ENCODE measurements at places on chromosomes 11 and 22.

DNA sequence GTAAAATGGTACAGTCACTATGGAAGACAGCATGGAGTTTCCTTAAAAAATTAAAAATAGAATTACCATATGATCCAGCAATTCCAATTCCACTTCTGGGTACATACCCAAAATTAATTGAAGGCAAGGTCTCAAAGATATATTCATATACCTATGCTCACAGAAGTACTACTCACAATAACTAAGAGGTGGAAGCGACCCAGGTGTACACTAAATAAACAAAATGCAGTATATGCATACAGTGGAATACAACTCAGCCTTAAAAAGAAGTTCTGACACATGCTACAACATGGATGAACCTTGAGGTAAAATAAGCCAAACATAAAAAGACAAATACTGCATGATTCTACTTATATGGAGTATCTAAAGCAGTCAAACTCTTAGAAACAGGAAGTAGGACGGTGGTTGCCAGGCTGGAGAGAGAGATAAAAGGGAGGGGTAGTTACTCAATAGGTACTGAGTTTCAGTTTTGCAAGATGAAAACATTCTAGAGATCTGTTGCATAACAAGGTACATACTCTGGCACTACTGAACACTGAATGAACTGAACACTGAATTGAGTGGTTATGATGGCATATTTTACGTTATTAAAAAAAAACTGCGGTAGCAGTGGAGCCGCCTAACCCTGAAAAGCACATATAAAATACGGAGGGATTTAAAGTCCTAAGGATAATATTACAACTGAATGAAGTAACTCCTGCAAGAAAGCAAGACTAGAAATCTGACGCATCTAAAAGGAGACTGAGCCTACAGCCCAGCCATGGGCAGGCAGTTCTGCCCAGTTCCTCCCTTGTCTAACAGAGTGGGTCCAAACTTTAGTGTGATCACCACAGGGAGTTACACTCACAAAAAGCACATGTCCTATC lies 12.8 kb downstream of the DGCR2 start:
- DNase-seq = no peak

GRCh38 chr11:74550991-74551753 lies 41.2 kb upstream of the POLD3 start:
- no peak for DNase-seq

- DNase-seq = no peak
Measured at GRCh38 chr11:35107861-35108260, 31.1 kb upstream of the CD44 start.

GRCh38 chr22:42127606-42128005 lies 3.0 kb downstream of the CYP2D6 start:
- no peak for DNase-seq

- DNase-seq = no peak
Measured at GRCh38 chr11:7651140-7651551, 22.2 kb downstream of the CYB5R2 start.

DNA sequence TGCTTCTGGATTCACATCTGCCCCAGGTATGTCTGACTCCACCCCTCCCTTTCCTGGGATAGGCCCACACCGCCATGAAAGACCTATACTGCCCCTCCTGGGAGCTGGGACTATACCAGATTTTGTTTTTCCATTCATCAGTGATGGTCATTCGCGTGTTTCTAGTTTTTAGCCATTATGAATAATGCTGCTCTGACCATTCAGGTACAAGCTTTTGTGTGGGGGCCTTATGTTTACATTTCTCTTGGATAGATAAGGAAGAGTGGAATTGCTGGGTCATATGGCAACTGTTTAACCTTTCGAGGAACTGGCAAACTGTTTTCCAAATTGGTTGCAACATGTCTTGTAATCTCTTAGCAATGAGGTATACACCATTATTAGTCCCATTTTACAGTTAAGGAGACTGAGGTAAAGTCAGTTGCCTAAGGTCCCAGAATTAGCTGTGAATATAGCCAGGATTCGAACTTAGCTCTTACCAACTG lies 1.2 kb upstream of the TBC1D10A start:
- DNase-seq = no peak

DNA sequence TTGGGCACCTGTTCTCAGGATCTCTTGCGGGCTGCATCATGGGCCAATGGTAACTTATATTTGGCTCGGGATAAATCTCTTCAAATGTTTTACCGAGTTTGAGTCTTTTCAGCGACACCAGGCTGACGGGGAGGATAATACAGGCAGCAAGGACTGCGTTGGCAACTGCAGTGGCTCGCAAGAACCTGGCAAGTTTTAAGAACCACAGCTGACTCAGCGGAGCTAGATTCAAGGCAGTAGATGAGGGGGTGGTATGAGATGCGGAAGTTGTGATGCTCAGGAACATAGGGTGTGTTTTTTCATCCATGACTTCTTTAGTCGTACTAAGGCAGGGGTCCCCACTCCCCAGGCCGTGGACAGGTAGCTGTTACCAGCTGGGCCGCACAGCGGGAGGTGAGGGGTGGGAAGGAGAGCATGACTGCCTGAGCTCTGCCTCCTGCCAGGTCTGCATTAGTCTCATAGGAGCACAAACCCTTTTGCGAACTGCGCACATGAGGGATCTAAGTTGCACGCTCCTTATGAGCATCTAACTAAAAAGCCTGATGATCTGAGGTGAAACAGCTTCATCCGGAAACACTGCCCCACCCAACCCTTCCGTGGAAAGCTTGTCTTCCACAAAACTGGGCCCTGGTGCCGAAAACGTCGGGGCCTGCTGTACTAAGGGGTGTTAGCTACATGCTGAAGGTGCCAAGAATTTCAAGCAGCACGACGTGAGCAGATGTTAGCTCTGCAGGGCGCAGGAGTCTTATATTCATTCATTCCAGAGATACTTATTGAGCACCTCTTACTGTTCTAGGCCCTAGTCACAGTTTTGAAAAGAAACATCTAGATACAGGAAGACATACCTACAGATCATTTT lies 6.4 kb upstream of the JAM3 start:
- no peak for DNase-seq

GRCh38 chr11:46295312-46296058 lies 18.0 kb downstream of the CREB3L1 start:
- peak; percentile 40 for DNase-seq

DNA sequence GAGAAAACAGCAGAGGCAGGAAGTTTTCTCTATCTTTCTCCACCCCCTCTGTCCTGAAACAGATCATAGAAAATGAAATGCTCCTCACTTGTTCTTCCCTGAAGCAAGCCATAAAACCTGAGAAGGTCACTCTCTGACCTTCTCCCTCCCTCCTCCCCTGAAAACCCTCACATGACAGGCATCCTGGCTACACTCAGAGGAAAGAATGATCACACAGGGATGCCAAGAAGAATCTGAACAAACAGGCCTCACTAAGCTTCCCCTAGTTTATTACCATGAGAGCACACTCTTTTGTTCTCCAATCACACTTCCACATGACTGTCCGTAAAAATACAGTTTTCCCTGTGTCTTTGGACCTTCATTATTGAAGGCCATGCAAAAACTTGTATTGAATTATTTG lies 300.1 kb downstream of the BUD13 start:
- no peak for DNase-seq

DNA sequence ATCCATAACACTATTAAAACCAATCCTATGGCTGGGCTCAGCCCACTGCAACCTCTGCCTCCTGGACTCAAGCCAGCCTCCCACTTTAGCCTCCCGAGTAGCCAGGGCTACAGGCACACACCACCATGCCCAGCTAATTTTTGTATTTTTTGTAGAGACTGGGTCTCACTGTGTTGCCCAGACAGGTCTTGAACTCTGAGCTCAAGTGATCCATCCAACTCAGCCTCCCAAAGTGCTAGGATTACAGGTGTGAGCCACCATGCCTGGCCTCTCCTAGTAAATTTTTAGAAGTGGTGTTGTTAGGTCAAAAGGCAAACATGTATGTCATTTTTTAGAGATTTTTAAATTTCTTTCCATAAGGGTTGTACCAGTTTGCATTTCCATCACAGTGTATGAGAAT lies 14.2 kb downstream of the F2 start:
- no peak for DNase-seq

- no peak for DNase-seq
Measured at GRCh38 chr11:106403751-106404150, 326.3 kb downstream of the AASDHPPT start.

- no peak for DNase-seq
Measured at GRCh38 chr22:20060700-20061480, 19.2 kb upstream of the DGCR8 start.

- DNase-seq = no peak
Measured at GRCh38 chr11:117191680-117192400, 7.3 kb upstream of the TAGLN start.

GRCh38 chr11:58067685-58068084 lies 36.9 kb downstream of the OR6Q1 start:
- no peak for DNase-seq

GRCh38 chr22:33920927-33921524 lies 750 bp upstream of the LARGE1 start:
- DNase-seq = peak; percentile 92

DNA sequence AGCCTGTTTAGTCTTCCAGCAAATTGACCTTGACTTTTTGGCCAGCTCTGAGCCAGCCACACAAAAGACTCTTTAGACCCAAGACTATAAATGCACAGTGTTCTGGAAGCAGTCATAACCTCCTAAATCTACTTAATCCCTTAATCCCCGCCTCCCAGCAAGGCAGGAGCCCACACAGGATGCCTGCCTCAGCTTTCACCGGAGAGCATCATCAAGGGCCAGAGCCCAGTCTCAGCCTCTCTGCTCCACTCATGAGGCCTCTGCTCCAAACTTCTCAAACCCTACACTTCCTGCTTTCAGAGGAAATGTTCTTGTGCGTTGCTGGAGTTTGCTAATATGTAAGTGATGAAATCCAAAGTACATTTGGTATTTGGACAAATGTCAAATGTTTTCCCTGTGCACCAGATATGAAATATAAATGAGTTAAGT lies 57.9 kb upstream of the FSHB start:
- no peak for DNase-seq

- no peak for DNase-seq
Measured at GRCh38 chr11:73323464-73323863, 15.4 kb downstream of the ARHGEF17 start.

DNA sequence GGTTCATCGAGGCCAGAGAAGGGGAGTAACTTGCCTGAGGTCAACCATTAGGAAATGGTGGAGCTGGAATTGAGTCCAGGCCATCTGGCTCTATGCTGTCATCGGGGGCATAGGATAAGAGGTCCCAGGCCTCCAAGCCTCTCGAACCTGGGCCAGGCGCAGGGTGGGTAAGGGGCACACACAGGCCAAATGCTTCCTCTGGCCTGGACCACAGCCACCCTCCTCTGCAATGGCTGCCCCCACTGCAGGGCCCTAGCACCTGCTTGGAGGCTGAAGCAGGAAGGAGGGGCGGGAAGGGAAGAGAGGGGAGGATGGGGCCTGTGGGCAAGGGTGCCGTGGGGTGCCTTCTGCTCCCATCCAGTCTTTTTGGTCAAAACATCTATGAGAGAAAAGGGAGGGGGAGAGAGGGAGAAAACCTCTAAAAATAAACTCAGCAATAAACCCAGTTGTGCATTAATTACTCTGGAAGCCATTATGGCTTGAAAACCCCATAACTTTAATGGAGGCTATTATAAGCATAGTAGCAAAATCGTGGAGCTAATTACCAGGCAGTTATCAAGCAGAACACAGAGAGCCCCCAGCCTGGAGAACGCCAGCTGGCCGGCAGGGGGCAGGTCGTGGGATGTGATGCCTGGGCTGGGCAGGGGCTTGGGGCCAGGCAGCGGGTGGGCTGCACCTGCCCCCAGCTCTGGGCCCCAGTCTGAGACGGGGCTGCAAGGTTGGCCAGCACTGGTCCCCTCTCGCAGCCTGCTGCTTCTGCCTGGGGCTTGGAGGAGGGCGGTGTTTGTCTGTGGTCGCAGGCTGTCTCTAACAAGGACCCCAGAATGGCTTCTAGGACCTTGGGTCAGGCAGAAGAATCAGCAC lies 21.1 kb downstream of the B3GAT1 start:
- DNase-seq = no peak

DNA sequence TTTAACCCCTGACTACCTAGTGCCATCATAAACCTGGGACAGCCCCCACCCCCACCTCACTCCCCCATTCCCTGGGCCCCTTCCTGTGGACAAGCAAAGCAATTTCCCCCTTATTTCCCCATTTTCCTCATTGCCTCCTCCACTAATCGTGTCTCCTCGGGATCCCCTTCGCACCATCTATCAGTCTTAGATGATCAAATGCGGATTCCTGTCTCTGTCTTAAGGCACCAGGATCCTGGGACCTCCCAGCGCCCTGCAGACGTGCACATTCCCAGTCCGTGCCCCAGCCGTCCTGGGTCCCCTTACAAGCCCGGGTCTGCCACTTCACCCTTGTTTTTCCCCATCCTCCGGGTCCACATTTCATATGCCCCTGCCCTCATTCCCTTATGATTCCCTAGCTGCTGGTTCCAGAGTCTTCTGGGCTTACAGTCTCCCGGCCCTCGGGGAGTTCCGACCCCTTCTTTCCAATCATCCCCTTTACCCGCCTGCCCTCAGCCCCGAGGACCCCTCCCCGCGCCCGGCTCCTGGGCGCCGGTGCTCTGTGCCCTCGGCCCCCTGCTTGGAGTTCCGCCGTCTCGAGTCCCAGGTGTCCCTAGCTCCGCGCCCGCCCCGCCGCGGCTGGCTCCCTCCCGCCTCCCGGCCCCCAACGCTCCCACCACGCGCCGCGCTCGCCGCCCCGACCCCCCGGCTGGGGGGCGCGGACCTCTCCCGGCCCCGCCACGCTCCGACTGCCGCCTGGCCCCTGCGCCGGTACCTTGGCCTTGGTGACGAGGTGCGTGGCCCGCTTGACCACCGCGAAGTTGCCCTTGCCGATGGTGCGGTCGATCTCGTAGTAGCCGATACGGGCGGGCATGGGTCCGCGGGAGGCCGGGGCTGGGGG lies 599 bp downstream of the SIK3 start:
- no peak for DNase-seq

DNA sequence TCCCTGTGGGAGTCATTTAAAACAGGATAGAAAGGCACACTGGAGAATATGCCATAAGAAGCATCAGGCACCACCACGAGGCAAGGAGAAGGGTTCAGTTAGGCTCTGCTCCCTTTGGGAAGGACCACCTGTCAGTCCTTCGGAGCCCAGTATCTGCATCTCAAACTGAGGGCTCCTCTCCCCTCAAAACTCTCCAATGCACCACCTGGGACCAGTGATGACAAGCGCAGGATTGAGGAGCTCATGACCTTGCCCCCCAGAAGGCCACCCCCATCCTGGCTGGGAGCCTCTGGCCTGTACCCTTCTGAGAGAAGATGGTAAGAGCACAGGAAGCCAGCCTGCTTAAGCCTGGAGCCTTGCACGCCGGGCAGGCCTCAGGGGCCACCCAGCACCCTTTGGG lies 39.4 kb downstream of the OPCML start:
- no peak for DNase-seq

GRCh38 chr11:117303101-117303500 lies 12.0 kb downstream of the BACE1-AS start:
- DNase-seq = no peak

DNA sequence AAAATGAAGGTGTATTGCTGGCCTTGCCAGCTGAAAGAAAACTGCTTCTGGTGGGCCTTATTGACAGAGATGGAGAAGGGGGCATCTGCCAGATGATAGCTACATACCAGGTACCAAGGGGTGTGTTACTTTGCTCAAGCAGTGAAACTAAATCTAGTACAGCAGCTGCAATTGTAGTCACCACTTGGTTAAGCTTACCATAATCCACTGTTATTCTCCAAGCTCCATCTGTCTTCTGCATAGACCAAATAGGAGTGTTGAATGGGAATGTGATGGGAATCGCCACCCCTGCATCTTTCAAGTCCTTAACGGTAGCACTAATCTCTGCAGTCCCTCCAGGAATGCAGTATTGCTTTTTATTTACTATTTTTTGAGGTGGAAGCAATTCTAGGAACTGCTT lies 45.8 kb upstream of the LIN7C start:
- DNase-seq = no peak

- no peak for DNase-seq
Measured at GRCh38 chr11:83540112-83540675, 254.0 kb upstream of the CCDC90B start.
